ENCODE measurements at places on chromosomes 11 and 22. TPM values are rescaled to one million over a fixed set of nuclear protein-coding genes. Genes with fewer than 3 reads are reported as not detected.

The F2 gene
- 0.10 TPM for total RNA-seq

The KCNJ11 gene
- total RNA-seq: 0.30 TPM

The VSTM5 gene
- not detected for total RNA-seq

The CD248 gene
- 0.25 TPM for total RNA-seq

The TMPRSS13 gene
- not detected for total RNA-seq

The BMAL1 gene
- total RNA-seq: 11.1 TPM

The POU2AF1 gene
- not detected for total RNA-seq

The PGA5 gene
- not detected for total RNA-seq

The P2RX6 gene
- total RNA-seq: not detected

The PRG3 gene
- total RNA-seq: not detected

The CHRNA10 gene
- total RNA-seq: not detected

The BTG4 gene
- not detected for total RNA-seq

The OR10D3 gene
- not detected for total RNA-seq

The MIOX gene
- not detected for total RNA-seq

The MMP7 gene
- not detected for total RNA-seq

The RPLP2 gene
- 814 TPM for total RNA-seq

The GAB2 gene
- total RNA-seq: 15.9 TPM

The LMO2 gene
- 23.7 TPM for total RNA-seq

All from mammary microvascular endothelial cell (primary cell).